KBM-7 (cell line): ENCODE measurements at places on chromosomes 13 and 19.
A peak's percentile ranks its signal among the peaks of the same experiment; 100 is the strongest.

DNA sequence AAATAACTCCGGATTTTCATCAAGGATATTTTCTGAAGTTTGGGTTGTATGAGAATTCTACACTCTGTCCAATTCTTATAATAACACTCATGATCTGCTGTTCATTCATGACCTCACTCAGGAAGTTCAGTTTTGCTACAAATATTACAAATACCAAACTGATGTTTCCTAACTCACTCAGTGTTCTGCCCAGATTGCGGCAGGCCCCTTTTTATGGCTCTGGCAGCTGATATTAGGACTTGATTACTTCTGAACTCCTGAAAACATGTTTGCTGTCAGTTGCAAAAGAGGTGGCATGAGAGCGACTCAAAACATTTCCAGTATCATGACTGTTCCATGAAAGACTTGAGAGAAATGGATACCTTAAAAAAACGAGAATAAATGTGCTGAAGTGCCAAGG is 188.0 kb downstream of the RGCC start:
- no peak for DNase-seq

GRCh38 chr19:35828692-35829301 is 16.2 kb upstream of the PRODH2 start:
- DNase-seq = peak; percentile 50

- no peak for DNase-seq
Observed at GRCh38 chr13:93231867-93232266, 5.3 kb downstream of the GPC6 start.

DNA sequence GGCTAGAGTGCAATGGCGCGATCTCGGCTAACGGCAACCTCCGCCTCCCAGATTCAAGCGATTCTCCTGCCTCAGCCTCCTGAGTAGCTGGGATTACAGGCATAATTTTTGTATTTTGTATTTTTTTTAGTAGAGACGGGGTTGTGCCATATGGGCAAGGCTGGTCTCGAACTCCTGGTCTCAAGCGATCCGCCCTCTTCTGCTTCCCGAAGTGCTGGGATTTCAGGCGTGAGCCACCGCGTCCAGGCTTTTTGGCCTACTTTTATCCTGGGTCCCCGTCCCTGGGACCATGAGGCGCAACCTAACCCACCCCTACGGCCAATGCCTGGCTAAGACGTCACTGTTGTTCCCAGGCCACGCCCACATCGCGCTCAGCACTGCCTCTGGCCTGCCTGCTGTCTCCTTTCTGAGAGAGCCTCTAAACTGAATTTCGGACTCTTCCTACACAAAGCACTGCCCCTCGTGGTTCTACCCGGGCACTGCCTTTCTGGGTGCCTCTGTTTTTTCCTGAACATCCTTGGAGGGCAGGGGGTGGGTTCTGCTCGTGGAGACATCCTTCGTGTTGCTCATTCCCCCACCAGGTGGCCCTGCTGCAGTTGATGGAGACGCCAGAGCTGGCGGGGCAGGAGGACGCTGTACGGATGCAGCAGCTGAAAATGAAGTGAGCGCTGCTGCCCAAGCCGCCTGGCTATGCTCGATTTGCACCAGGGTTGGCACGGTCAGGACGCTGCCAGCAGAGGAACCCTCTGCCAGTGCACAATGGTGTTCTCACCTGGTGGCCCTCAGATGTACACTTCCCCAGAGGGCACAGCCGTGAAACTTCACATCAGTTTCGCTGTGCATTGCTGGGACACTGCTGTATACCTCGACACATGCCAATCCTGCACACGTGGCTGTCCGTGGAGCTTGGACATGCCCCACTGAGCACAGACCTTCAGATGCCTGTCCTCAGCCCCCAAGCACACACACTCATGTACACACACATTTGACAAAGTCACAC is 2.0 kb downstream of the REX1BD start:
- DNase-seq = no peak

GRCh38 chr13:94667190-94667589 is 45.2 kb downstream of the SOX21 start:
- no peak for DNase-seq

DNA sequence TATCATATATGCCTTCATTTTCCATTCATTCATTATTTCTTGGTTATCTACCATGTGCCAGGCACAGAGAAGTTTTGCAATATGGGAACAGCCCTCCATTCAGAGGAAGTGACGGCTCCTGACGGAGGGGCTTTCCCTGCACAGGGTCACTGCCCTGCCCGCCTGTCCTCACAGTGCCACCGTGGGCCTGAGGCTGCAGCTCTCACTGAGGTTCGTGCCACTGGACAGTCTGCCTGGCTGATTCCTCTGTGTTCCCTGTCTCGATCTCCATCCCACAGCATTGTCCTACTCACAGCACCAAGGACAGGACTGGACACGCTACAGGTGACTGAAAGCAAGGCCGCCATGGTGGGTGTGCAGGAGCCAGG is 92.7 kb downstream of the TSHZ3 start:
- no peak for DNase-seq

GRCh38 chr13:98998831-98999638 is 21.2 kb upstream of the DOCK9 start:
- DNase-seq = no peak

DNA sequence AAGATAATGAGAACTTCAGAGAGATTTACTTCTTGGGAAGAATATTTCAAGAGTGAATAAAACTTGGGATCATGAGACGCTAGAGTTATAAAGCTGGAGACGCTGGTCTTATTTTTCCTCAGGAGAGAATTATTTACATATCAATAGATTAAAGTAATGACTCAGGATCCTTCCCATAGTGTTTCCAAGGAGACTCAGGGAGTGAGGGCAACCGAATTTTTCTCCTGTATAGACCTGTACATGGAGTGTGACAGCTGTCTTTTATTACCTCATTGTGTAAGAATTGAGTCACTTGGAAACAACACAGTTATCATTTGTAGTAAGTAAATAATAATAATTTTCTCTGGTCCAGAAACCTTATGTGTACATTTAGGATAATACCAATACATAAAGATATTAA is 1905.5 kb downstream of the OLFM4 start:
- no peak for DNase-seq

GRCh38 chr19:36128392-36128736 is 11.5 kb upstream of the CAPNS1 start:
- DNase-seq = no peak

DNA sequence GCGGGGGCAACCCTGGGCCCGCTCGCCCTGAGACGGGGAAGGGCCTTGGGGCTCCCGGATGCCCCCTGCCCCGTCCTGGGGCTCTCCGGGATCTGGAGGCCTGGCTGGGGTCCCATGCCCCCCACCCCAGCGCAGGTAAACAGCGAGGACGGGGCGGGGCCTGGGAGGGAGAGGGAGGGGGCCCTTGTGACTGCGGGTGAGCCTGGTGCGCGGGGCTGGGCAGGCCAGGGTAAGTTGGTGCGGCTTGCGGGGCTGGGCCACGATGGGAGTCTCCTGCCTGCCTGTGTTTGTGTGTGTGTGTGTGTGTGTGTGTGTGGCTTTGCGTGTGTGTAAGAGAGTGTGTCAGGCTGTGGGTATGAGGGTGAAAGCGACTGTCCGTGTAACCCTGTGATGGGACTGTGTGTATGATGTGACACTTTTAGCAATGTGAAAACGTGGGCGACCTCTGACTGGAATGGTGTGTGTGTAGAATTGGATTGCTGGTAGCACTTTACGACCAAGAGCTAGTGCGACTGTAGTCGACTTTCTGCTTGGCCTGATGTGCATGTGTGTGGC is 426 bp downstream of the KLC3 start:
- DNase-seq = peak; percentile 35

- peak; percentile 94 for DNase-seq
Observed at GRCh38 chr19:11268783-11269267, 6.5 kb upstream of the DOCK6 start.

GRCh38 chr19:3061182-3062161 is 823 bp downstream of the TLE5 start:
- no peak for DNase-seq

DNA sequence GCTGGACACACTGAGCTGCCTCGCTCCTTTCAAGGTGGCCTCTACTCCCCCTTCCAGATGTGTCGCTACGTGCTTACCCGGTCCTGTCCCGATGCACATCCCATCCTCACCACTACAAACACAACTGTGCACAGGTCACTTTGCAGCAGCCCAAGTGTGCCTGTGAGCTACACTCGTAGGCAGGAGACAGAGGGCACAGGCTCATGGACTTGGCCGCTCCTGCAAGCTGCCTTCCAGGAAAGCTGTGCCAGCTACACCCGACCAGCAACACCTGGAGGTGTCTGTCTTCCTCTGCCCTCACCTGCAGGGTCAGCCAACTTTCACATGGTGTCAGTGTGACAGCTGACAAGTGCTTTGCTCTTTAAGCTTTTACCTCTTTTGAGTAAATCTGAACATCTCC is 15.4 kb downstream of the CARS2 start:
- no peak for DNase-seq

DNA sequence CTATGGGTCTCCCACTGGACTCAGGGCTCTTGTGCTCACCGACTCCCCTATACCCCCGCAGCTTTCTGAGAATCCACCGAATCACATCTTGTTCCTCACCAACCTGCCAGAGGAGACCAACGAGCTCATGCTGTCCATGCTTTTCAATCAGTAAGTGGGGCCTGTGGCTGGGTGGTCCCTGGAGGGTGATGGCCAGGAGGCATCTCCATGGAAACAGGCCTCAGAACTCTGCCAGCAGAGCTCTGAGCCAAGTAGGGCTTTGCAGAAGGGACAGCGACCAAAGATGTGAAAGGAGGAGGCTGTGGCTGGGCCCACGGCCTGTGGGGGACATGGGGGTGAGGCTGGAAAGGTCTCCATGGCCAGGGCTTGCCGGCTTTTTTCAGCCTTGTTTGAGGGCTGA is 11.8 kb upstream of the MIA start:
- DNase-seq = no peak

GRCh38 chr13:112818698-112819045 is 128.8 kb downstream of the ATP11A start:
- no peak for DNase-seq

DNA sequence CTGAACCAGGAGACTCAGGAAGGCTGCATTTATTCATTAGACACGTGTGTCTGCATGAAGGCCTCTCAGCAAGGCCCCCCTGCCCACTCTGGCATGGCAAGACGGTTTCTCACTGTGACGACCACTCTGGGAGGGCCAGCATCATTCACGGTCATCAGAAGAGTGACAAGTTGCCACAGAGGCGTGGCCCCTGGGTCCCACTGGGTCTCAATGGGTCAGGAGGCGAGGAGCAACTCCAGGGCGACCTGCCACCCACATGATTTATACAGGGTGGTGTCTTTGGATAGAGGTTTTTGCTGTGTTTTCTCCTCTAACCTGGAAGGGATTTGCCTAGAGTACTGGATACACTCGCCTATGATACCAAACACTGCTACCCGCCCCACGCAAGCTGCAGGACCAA is 60.7 kb downstream of the KLF2 start:
- DNase-seq = no peak

- no peak for DNase-seq
Observed at GRCh38 chr19:10846500-10847202, 1.6 kb upstream of the C19orf38 start.

DNA sequence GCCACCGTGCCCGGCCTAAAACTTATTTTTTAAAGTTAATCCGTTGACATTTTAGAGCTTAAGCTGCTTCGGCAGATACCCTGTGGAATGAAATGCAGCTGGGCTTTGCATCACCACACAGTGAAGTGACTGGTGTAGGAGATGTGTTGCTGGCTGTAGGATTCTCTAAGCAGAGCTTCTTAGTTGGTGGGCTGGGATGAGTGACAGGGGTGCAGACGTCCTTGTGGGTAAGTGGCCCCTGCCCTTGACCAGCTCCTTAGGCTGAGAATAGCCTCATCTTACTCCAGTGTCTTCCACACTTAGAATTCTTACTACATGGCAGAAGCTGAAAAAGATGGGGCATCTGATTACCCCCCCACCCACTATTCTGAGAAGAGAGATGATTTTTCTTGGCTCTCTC is 11.6 kb downstream of the GATAD2A start:
- DNase-seq = no peak

- DNase-seq = no peak
Observed at GRCh38 chr19:21143428-21143827, 1.6 kb downstream of the ZNF431 start.

GRCh38 chr19:49333811-49334288 is 1.4 kb upstream of the CD37 start:
- peak; percentile 43 for DNase-seq

DNA sequence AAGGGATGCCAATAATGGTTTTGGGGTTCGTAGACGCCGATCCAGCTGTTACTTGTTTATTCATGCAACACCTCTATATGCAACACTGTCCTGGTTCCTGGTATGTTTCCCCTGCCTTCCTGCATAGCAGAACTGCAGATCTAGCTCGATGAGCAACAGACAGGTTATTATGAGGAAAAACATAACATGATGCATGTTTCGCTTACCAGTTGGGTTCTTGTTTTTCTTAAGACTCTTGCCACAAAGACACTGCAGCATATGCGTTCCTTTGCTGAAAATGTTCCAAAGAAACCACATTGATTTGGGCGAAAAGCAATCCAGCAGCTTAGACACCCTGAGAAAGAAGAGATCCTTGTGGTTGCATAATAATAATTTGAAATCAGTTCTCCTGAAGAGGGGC is 583 bp downstream of the FGF14 start:
- DNase-seq = no peak

DNA sequence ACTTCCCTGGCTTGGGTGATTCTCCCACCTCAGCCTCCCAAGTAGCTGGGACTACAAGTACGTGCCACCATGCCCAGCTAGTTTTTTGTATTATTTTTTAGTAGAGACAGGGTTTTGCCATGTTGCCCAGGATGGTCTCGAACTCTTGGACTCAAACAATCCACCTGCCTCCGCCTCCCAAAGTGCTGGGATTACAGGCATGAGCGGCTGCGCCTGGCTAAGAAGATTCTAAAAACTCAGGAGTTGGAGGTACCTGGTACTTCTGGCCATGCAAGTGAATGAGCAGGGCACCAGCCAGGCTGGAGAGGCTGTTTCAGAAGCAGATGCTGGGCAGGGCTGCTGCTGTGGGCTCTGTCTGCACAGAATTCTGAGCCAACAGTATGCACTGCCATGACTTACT is 6.1 kb downstream of the MZF1 start:
- DNase-seq = no peak

- DNase-seq = no peak
Observed at GRCh38 chr19:32404933-32405430, 588 bp upstream of the DPY19L3 start.

DNA sequence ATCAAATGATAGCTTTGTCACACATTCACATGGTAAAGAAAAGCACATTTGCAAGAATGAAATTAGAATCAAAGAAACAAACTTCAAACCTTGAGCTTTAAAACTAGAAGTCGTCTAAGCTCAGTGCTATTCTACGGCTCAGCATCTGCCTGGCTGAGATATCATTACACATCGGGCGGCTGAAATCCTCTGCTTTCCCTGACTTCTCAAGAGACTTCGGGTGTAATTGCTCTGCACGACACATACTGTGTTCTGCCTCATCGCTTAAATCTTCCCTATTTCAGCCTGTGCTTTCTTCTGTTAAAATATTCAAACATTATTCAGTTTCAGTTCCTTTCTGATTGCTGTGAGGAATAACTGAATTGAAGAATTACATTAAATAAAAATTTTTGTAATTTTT is 265.3 kb downstream of the NALCN start:
- DNase-seq = no peak

GRCh38 chr13:36261011-36261410 is 36.6 kb downstream of the CCDC169 start:
- DNase-seq = no peak

- no peak for DNase-seq
Observed at GRCh38 chr19:3655402-3656072, 28.9 kb upstream of the CACTIN start.

GRCh38 chr19:3423183-3423829 is 56.9 kb downstream of the NFIC start:
- DNase-seq = no peak
